DMS 273 treated with DMSO at 0.1 percent for 48 hours (cell line): ENCODE measurements at places on chromosomes 3 and 15.

GRCh38 chr3:183369117-183369516, 59.3 kb downstream of the MCF2L2 start:
- no peak for DNase-seq

DNA sequence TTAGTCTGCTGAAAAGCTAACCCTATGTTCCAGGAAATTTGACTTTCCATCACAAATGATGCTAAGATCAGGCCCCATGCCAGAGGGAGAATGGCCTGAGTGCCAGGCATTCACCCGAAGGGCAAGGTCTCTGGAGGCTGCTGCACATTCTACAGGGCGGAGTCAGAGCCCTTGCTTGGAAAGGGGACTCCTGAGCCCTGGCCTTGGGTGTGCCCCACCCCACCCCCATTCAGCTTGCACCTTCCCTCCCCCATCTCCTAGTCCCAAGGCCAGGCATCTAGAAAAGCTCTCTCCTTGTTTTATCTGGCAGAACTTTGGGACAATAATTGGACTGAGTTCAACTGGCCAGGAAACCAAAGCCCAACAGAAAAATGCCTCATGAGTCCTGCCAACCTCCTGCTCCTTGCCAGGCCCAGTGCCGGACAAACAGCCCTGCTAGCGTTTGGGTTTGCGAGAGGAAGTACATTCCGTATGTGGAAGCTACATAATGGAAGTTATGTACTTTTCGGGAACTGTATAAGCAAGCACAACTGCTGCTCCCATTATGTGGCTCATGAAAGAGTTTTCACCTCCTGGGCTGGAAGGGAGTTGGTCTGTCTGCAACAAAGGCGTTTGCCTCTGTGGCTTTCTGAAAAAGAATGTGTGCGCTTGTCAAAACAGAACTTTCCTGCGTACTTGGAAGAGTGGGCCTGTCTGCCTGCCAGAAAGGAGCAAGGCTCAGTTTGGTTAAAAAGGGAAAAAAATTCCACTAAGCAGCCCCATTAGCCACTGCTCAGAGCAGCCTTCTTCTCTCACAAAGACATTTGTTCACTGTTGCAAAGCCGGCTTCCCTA, 321.5 kb upstream of the CTNNB1 start:
- no peak for DNase-seq

GRCh38 chr3:19471138-19471537, 322.8 kb downstream of the KCNH8 start:
- DNase-seq = no peak

DNA sequence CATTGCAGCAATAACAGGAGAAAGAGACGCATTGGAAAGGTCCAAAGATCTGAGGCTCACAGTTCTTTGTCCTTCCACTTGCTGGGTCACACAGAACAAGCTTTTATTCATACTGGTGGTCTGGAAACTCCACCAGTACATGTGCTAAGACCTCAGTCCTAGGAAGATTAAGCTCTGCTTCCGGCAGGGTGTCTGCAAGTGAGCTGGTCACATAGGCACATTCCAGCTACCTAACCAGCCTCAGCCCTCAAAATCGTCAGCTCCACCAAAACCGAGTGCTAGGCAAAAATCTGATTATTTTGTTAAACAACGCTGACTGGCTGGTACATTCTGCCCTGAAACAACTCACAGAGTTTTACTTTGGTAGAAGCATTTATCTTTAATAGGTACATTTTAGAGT, 2.2 kb downstream of the ZBED2 start:
- DNase-seq = no peak

- DNase-seq = no peak
These were observed 61.0 kb upstream of the BBX start for GRCh38 chr3:107461721-107462120.

DNA sequence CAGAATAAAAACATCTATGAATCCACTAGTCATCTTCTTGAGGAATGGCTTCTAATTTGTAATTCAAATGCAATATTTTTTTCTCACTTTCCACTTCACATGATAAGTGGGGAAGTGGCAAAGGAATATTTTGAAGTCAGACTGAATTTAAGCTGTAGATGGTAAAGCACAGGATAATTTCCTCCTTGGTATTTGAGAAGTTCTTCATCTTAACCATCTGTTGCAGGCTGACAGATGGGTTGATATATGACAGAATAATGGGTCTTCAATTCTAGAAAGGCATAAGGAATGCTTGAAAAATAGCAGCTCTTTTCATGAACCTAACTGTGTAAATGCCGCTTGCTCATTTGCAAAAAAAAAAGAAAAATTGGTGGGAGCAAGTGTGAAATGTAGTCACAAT, 66.5 kb upstream of the SNTN start:
- peak; percentile 34 for DNase-seq

DNA sequence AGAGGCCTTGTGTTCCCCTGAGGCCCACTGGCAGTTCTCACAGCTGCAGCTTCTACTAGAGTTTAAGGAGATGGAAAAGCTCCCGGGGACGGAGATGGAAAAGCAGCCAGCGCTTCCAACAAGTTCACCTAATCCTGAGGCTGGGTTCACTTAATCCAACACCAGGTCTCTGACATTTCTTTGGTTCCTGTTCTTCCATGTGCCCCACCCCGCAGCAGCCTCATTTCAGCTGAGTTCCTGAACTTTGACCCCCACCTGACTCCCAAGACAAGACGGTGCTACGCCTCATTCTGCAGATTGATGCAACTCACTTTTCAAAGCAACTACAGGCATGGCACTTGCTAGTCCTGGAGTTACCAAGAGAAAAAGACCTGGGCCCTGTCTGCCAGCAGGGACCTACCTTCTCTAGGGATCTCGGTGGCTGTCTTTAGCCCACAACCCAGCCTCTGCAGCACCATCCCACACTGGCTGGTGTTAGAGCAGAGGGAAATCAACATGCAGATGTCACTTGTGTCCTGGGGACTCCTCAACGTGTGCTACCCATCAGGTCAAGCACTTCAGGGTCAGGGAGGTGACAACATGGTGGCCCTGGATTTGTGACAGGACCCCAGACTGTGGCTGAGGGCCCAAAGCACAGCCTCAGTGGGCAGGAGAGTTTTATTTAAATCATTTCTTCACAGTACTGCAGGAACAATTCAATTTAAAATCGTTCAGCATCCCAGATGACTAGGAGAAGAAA, 406.1 kb downstream of the VPS13C start:
- DNase-seq = no peak

DNA sequence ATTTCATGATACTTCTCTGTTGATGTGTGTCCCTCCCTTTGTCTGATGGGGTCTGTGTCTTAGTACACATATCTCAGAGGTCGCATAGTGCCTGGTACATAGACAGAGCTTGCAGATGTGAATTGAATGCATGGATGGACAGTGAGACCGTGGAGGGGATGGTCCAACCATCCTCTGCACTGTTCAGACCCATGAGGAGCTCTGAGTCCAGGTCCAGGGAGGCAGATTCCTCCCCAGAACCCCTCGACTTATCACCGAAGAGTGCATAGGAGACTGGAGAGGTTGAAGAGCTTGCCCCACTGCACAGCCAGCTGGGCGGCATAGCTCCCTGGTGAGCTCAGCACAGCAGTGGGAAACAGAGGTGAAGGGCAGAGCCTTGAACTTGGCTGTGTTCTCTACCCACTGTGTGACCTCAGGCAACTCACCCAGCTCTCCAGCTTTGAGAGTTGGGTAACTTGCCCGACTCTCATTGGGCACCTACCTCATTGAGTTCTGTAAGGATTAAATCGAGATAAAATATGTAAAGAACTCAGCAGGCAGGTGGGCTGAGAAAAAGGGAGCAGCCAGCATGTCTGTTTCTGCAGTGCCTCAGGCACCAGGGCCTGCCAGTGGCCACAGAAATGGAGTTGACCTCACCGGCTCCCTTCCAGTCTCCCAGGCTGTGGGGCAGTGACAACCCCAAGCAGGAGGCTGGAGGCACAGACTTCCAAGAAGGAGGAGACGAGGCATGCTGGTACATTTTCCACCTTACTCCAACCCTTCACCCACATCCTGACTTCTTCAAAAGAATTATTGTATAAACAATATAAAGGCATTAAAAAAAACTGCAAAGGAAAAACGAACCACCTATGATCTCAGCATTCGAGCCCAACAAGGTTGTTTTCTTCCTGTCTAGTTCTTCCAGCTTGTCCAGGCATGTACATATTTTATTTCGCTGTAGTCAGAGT, 54.1 kb upstream of the TFRC start:
- no peak for DNase-seq

DNA sequence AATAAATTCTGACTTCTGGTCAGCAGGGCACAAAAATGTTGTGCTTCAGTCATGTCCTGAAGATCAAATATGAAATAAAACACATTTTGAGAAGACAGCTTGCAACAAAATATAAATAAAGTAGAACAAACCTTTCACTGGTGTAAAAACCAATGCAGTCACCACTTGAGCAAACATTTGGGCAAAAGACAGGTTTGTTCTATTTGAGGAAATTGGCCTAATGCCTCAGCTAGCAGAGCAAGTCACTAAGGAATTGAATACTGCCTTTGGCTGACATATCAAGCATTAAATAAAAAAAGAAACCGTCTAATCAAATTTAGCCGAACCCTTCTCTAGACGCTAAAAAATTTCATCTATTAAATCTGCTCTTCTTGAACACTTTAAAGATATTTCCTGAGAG, 475.4 kb upstream of the CNTN3 start:
- no peak for DNase-seq

- DNase-seq = no peak
These were observed 209.5 kb downstream of the ZIC1 start for GRCh38 chr3:147618691-147619090.

DNA sequence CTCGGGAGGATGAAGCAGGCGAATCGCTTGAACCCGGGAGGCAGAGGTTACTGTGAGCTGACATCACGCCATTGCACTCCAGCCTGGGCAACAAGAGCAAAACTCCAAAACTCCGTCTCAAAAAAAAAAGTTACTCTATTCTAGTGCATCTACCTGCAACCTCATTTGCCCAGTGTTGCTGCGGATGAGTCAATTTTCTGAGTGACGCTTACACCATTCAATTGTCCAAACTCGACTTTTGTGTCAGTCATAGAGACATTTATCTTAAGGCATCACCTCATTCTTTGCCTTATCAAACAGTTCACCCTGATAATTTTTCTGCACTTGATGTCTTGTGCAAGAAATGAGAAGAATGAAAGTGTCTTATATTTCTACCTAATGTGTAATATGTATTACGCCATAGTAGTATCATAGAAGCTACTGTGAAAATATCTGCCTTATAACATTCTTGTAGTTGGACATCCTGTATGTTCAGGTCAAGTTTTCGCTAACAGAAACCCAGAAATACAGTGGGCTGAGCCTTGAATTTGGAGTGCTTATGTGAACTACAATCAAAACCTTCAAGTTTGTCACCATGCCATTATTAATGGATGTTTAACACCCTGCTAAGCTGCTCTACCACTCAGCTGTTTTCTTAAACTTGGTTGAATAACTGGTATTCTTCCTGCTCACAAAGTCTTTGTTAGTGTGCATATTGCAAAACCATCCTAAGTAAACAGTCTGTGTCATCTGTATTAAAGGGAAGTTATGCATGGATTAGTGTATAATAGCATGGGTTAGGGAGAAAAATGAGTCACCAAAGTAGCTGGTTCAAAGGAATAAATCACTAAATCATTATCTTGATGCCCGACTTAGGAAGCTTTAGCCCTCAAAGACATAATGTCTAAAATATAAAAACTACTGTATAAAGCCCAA, 531.0 kb upstream of the NR2F2 start:
- DNase-seq = no peak

DNA sequence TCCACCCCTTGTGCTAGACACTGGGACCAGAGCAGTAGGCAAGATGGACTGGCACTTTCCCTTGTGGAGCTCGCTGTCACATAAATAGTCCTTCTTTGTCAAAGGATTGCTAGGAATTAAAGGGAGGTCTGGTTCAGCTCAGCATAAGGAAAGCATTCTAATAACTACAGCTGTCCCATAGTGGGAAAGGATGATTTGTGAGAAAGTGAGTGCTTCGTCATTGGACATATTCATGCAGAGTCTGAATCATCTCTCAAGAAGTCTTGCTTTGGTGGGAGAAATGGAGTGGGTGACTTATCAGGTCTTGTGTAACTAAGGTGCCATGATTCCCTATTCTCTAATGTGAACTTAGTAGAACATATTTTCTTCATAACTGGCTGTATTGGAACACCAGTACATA, 14.7 kb downstream of the PPARG start:
- DNase-seq = no peak

DNA sequence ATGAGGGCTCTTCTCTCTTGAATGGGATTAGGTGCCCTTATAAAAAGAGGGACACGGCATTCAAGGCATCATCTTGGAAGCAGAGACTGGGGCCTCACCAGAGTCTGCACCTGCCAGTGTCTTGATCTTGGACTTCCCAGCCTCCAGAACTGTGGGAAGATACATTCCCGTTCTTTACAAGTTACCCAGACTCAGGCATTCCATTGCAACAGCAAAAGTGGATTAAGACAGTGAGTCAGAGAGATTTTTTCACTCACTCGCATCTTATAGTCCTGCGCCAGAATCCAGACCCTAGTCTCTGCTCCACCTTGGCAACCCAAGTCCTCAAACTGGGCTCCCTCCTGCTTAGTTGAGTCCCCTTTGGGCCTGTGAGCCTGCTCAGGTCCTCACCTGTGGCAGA, 2.7 kb downstream of the LCTL start:
- DNase-seq = no peak

- no peak for DNase-seq
These were observed 72.1 kb downstream of the SFMBT1 start for GRCh38 chr3:52973806-52974205.

DNA sequence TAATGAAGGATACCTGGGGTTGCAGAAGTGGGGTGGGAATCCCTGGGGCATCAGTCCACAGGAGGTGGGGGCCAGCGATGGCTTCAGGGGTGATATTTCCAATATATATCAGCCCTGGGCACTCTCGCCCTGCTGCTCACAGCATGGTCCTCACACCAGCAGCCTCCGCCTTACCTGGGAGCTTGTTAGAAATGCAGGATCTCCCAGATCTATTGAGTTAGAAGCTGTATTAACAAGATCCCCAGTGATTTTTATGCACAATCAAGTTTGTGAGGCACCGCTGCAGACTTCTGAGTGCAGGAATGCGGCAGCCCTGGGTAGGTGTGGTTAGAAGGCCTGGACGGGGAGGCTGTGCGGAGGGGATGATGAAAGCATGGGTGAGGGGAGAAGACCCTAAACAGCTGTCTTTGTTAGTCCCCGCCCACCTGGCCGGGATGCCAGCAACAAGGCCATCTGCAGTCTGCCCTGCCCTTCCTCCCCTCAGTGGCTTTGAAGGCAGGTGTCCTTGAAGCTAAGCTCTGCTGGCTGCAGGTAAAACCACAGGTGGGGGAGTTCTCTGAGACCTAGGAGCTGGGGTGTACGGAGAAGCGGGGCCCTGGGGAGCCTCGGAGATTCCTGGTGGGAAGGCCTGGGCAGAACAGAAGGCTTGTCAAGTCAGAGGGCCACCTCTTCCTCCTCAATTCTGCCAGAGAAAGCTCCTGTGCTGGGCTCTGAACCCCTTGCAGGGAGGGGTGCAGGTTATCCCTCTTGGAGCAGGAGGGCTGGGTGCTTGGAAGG, 11.4 kb downstream of the FAM107A start:
- DNase-seq = no peak
